ENCODE measurements at places on chromosomes 4 and X.

GRCh38 chrX:135086197-135086854, 34.0 kb downstream of the ETDB start:
- peak; percentile 44 for DNase-seq

- DNase-seq = no peak
Measured at GRCh38 chrX:139025816-139026215, 314.3 kb upstream of the FGF13 start.

GRCh38 chrX:63932006-63932405, 147.0 kb upstream of the ARHGEF9 start:
- no peak for DNase-seq

DNA sequence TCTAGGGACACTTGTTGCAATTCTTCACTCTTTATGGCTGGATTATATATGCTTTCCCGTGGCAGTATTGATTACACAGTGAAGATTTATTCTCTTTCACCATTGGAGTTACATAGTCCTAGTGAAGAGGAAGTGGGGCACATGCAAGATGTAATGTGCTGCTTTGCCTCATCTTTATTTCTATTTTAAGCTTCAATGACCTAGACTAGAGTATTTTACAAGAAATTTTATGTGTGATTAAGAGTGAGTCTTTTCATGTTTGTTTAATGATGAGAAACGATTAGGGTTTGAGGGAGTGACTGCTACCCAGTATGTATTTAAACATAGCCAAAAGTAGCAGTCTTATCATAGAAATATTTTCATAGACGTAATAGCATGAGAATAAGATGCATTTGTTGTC, 30.8 kb downstream of the DIAPH2 start:
- no peak for DNase-seq

DNA sequence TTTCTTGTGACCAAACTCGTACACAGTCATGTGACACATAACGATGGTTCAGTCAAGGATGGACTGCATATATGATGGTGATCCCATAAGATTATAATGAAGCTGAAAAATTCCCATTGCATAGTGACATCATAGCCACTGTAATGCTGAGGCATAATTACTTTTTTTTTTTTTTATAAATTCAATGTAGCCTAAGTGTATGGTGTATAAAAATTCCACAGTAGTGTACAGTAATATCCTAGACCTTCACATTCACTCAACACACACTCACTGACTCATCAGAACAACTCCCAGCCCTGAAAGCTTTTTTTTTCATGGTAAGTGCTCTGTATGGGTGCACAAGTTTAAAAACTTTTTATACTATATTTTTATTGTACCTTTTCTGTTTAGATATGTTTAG, 105.0 kb downstream of the AREG start:
- DNase-seq = no peak

- DNase-seq = no peak
Measured at GRCh38 chrX:39214387-39215126, 413.3 kb downstream of the MID1IP1 start.

GRCh38 chr4:37066159-37066558, 178.4 kb upstream of the NWD2 start:
- no peak for DNase-seq

- DNase-seq = no peak
Measured at GRCh38 chr4:5447755-5448154, 260.6 kb downstream of the EVC2 start.

- DNase-seq = no peak
Measured at GRCh38 chrX:30875957-30876356, 13.1 kb downstream of the TAB3 start.

GRCh38 chr4:32043248-32043633, 1323.1 kb downstream of the PCDH7 start:
- DNase-seq = no peak

GRCh38 chr4:183589461-183590099, 69.4 kb downstream of the RWDD4 start:
- DNase-seq = no peak

- no peak for DNase-seq
Measured at GRCh38 chrX:115533485-115533884, 27.5 kb upstream of the PLS3 start.

DNA sequence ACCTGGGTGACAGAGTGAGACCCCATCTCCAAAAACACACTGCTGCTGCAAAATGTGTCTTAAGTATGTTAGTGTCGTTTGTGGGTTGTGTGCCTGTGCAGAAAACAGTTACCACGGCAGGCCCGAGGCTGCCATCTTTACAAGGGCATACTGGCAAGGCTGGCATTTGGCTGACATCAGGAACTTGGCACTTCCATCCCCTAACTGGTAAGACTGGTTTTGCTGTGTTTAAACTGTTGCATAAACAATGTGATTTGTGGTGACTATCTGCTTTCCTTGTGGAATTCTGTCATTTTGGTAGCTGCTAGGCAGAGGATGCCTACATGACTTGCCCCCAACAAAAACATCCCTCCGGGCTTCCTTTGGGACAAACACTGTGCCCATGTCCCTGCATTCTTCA, 12.3 kb downstream of the LRP2BP start:
- DNase-seq = no peak

DNA sequence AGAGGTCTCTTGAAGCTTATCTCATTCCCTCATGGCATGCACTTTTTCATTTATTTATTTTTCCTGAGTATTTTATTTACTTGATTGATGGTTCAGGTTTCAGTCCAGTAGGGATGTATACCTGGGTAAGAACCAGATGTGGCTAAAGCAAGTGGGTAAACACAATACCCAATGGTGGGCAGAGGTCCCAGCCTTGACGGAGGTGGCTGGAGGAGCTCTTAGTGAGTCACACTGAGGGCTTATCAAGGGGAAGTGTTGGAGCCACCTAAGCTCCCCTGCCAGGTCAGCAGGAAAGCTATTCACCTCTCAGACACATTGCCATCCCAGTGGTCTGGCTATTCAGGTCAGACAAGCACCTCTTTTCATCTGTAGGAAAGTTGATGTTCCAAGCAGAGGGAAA, 236.2 kb upstream of the MAGEB16 start:
- no peak for DNase-seq

GRCh38 chr4:27412613-27413012, 552.0 kb downstream of the STIM2 start:
- no peak for DNase-seq

- peak; percentile 1 for DNase-seq
Measured at GRCh38 chr4:104451573-104451972, 43.1 kb downstream of the CXXC4 start.

- no peak for DNase-seq
Measured at GRCh38 chrX:10062980-10063379, 93.8 kb upstream of the CLCN4 start.

- DNase-seq = no peak
Measured at GRCh38 chr4:83947125-83947829, 411.4 kb downstream of the GPAT3 start.
